Iris pigment epithelial cell (primary cell): ENCODE measurements at places on chromosomes 13 and 19.

DNA sequence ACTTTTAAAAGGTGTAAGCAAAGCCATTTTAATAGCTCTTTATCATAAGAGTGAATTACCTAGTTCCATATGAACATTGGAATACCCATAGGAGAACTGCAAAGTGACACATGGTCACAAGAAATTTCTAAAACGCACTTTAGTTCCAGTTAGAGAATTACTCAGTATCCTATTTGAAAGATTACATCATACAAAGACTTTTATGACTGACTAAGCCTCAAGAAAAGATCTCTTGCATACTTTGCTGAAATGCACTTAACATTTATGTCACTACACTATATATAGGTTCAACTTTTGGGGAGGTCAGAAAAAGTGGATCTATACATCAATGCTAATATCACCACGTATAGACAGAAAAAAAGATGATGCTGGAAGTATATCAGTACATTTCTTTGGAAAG is 7.1 kb downstream of the PCDH9 start:
- DNase-seq, result peak; percentile 68

- DNase-seq, result peak; percentile 95
These were observed 8.6 kb downstream of the KDM4B start for GRCh38 chr19:4977299-4978174.

DNA sequence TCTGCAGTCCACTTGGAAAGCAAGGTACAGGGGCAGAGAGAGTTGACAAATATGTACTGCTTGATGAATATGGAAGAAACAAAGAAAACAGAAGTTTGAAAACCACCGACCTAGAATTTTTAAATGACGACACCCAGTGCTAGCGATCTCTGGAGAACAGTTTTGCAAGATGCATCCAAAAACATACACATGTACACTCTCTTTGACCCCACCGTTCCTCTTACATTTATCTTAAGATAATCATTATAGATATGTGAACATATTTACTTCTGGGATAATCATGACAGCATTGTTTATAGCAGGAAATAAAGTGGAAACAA is 40.8 kb upstream of the IGSF23 start:
- DNase-seq, result no peak

DNA sequence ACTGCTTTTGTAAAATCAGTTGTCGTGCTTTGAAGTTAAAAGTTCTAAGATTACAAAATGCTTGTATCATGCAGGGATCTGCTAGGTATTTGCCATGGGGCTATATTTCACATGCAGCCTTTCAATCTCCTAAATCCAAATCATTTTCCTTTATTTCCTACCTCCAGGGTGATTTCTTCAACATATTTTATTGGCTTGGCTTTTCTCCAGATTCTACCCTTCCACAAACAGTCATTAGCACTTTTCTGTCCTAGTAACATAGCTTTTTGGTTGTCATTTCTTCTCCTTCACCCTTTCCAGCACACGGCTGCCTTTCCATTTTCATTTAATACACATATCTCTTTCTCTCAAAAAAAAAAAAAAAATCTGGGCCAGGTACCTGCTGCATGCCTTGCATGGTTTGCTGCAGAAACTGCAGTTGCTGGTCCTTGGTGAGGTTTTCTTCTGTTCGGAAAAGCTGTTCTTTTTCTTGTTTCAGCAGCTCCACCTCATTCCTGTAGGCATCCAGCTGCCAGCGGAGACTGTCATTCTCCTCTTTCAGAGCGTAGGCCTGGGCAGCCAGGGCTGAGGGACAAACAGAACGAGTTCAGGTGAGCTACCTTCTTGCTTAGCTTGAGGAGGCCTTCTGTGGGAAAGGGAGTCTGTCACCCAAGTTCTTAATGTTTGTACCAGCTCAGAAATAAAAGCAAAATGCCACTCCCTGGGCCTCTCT is 274.7 kb downstream of the DNAJC15 start:
- no peak for DNase-seq

DNA sequence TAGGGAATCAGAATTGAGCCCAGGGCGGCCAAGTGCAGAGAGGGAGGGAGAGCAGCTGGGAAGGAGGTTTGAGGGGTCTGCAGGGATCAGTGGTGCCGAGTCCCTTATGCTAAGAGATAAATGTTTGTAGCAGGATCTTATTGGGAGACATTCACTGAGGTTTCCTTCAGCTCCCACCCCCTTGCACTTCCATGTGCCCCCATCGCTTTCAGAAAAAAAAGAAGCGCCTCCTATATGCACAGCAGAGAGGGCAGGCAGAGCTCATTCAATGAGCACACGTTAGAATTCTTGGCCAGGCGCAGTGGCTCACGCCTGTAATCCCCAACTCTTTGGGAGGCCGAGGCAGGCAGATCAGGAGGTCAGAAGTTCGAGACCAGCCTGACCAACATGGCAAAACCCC is 28.0 kb downstream of the CYP4F2 start:
- no peak for DNase-seq

DNA sequence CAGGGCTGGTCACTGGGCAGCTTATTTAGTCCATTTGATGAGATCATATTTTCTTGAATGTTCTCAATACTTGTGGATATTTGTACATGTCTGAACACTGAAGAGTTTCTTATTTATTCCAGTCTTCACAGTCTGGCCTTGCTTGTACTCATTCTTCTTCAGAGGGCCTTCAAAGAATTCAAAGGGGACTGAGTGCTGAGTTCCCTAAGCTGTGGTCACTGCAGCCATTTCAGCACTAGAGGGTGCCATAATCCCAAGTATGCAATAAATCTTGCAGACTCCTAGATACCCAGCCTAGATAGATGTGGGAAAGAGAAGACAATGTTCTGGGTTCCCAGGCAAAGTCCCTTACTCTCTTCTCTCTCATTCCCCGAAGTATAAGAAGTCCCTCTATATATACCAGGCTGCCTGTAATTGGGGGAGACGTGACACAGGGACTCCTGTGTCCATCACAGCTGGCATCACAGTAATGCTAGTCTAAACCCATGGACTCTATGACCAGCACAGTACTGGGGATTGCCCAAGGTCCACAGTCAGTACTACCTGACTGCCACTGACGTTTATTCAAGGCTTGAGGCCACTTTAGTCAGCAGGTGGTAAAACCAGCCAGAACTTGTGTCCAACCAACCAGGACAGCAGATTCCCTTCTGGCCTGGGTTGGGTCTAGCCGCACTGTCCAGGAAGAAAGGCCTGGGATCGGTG is 8.9 kb upstream of the VN1R1 start:
- DNase-seq, result peak; percentile 3

GRCh38 chr19:17327654-17328516 is 6.8 kb downstream of the ANO8 start:
- no peak for DNase-seq

- peak; percentile 51 for DNase-seq
These were observed 20.0 kb downstream of the TICAM1 start for GRCh38 chr19:4811328-4812131.

GRCh38 chr19:7139095-7139494 is 69.6 kb downstream of the ZNF557 start:
- no peak for DNase-seq

DNA sequence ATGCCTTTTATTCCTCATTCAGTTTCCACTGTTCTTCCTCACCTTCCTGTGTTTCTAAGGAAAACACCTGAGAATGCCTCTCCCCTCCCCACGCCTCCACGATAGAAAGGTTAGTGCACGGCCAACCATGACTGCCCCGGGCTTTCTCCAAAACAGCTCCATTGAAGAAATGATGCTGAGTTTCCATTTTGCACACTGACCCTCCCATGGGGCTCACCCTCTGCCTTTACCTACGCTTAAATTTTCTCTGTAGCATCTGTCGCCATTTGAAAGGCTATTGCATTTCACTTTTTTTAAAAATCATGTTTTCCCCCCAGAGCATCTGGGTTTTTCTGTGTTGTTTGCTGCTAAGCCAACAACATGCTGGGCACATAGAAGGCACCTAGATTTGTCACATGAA is 48.2 kb downstream of the ABCC4 start:
- DNase-seq, result no peak

DNA sequence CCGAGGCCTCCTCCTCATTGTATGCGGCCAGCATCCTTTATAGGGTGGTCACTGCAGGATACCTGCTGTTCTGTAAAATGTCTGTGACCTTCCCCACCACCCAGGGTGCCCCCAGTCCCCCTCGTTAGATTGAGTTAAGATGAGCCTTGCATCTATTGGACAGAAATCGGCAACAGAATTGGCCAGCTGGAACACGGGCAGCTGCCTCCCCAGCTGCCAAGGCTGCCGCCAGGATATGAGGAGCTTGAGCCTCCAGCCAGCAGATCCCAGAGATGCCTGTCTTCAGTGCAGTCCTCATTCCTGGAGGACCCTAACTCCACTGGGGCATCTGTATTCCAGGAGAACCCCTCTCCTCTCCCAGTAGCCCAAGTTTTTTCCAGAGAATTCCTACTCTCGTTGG is 463.0 kb downstream of the TSHZ3 start:
- no peak for DNase-seq

GRCh38 chr13:51618626-51619025 is 34.4 kb downstream of the WDFY2 start:
- no peak for DNase-seq

GRCh38 chr19:44624840-44625354 is 11.5 kb downstream of the IGSF23 start:
- no peak for DNase-seq

- no peak for DNase-seq
These were observed 1.2 kb downstream of the GPR12 start for GRCh38 chr13:26759249-26759906.

GRCh38 chr13:28001837-28002473 is 13.5 kb upstream of the URAD start:
- no peak for DNase-seq

DNA sequence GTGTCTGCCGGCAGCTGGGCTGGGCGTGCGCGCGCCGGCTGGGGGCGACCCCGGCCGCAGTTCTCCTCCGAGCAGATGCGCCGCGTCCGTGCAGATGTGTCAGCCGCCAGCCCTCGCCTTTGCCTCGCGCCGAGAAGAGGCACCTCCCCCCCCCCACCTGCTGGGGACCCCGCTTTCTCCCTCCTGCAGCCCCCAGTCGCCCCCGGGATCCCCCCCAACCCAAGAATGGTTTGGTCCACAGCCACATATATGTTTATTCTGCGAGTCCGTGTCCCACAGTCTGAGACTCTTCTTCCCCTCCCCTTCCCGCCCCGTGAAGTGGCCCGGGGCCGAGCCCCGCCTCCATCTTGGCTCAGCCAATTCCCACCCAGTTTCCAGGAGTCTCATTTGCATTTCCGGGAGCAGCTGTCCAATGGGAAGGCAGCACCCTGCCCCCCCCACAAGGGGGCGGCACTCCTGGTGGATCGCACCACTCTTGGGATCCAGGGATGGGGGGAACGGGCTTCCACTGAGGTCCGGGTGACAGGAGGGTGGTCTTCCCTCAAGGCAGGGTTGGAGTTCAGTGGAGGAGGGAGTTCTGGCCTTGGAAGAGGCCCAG is 8.6 kb downstream of the ISOC2 start:
- DNase-seq, result peak; percentile 81

DNA sequence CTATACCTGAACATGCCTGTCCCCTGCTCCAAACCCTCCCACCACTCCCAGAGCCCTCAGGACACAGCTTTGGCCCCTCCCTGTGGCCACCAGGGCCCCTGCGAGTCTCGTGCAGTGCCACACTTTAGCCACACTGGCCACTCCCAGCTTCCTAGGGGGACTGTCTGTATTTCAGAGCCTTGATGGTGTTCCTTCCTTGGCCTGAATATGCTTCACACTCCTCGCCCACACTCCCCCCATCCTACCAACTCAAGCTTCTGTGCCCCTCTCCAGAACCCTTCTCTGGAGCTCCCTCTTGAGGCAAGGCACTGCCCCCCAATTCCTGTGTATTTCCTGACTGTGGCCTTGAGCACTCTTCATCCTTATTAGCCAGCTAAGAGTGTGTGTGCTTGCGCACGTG is 80.2 kb downstream of the DPF1 start:
- no peak for DNase-seq

GRCh38 chr13:51191743-51192142 is 30.5 kb upstream of the FAM124A start:
- no peak for DNase-seq

GRCh38 chr19:32404933-32405430 is 588 bp upstream of the DPY19L3 start:
- peak; percentile 35 for DNase-seq

DNA sequence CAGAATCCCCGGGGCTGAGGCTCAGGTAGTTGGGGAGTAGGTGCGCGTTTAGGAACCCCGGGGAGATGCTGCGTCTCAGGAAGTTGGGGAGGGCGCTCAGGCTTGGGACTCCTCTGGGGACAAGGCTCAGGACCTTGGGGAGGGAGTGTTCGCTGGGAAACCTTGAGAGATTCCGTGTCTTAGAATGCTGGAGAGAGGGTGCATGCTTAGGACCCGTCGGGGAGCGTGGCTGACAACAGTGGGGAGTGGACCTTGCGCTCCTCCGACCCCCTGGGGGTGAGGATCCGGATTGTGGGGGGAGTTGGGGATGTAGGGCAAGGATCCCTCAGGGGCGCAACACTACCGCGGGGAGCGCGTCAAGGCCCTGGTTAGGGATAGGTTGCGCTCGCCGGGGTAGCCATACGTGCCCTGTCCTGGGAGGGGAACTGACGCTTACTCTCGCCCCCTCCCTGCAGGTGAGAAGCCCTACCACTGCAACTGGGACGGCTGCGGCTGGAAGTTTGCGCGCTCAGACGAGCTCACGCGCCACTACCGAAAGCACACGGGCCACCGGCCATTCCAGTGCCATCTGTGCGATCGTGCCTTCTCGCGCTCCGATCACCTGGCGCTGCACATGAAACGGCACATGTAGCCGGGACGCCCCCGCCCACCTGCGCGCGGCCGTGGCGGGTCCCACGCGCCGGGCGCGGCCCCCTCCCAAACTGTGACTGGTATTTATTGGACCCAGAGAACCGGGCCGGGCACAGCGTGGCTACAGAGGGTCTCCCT is 2.0 kb downstream of the KLF2 start:
- DNase-seq, result no peak

GRCh38 chr19:55115446-55116065 is 1.9 kb downstream of the PPP1R12C start:
- peak; percentile 59 for DNase-seq

- peak; percentile 40 for DNase-seq
These were observed 186.2 kb downstream of the EFNB2 start for GRCh38 chr13:106349080-106349931.

DNA sequence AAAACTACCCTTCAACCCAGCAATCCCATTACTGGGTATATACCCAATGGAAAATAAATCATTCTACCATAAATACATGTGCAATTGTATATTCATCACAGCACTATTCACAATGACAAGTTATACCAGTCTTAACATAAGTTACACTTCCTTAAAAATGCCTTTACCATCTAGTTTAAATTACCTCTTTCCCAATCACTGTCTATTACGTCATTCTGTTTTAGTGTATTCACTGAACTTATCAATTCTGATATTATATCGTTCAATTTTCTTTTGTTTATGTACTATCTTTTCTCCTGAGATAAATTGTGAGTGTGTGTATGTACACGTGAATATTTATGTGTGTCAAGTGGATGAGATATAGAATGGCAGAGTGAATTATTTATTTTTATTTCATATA is 1416.8 kb downstream of the OLFM4 start:
- no peak for DNase-seq
